NCI-H446 (cell line): ENCODE measurements at places on chromosomes 3 and 15.

- no peak for DNase-seq
Observed at GRCh38 chr15:91426412-91426811, 326.4 kb downstream of the SV2B start.

DNA sequence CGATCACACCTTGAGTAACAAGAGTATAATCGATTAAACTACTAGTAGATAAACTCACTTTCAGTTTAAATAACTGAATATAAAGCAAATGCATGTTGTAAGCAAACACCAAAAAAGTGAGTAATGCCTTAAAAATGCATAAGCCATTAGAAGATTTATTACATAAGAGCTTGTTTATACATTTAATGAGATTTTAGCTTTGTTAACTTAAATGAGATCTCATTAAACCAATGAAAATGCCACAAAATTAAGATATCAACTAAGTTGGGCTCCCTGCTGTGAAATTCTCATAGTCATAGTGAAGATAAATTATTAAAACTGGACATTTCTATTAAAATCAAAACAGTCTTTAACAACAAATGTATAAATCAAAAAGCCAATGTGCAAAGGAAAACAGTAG, 701.2 kb downstream of the NLGN1 start:
- DNase-seq: no peak

DNA sequence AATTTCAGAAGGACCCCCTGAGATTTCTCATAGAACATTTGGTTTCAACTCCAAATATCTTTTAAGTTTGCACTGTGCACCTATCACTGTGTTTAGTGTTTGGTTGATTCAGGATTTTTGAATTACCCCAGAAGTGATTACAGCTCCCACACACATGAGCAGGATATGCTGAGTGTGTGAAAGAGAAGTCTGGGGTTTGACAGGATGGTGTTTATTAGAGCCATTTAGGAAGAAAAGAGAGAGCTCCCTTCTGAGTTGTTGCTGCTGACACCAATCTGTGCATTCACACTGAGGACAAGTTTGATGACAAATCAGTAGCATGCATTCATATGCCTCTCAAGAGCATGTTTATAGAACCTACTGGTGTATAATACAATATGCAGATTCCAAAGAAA, 118.1 kb downstream of the RPL22L1 start:
- DNase-seq: no peak

- no peak for DNase-seq
Observed at GRCh38 chr3:178960181-178960580, 111.4 kb downstream of the ZMAT3 start.

DNA sequence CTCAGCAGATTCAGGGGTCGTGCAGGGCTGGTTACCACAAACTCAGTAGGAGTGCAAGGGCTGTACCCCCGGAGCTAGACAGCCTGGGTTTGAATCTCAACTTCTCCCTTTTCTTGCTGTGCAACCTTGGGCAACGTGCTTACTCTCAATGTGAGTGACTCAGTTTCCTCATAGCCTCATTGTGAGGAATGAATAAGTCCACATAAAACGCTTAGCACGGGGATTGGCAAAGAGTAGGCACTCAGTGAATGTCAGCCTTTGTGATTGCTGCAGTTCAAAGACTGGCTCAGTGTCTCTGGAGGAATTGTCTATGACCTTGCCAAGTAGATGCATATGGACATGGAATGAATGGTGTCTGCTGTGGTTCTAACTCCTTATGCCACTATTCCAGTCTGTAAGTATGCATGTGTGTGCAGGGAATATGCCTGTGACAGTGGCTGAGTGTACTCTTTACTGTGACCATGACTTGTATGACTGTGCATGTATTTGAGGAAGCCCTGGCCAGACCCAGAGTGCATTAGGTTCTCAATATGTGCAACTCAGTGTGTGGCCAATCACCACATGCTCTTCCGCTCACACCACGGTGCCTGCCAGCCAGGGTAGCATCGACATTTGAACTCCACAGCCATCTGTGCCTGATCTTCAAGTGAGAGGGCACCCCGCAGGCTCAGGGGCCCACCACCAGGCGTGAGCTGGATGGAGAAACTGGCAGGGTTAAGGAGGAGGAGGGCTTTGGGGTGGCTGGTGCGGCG, 900 bp upstream of the HYAL3 start:
- DNase-seq: no peak

- DNase-seq: peak; percentile 88
Observed at GRCh38 chr15:49645941-49646340, 25.1 kb downstream of the DTWD1 start.

DNA sequence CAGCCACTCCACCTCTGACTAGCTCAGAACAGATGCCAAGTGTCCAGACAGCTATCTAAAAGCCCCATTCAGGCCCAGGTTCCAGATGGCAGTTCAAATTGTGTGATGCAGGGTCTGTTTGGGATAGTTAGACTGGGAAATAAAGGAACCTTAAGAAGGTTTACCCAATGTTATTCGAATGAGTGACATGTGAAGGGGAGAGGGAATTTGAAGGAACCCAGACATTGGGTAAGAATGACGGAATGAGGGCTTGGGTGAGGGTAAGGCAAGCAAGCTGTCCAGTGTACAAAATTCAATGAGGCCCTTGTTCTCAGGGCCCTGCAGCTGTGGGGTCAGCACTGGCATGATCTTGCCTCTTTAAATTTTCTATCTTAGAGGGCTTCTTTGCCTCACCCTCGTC, 34.1 kb downstream of the ATP13A5 start:
- DNase-seq: no peak

DNA sequence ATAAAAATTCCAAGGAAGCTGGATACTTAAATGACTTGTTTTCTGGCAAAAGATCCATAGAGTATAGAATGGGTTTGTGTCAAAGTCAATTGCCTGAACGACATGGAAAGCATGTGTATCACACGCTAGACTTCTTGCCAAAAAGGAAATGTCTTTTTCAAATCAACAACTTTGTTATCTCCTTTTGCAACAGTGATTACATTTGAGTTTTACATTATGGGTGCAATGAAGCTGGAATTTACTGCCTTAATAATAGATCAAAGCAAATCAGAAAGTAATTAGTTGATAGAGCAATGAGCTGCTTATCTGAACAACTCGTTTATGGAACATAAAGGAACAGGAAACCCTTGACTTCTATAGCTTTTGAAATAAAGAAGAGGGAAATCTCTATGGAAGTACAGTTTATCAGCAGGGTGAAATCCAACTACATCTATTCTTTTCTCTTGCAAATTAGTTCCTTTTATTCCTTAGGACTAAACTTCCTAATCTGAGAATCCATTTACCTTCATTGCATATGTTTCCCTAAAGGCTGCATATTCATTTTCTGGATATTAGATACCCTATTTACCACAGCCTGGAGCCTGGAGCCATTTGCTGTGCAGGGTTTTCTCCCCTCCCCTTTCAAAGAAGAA, 415.1 kb upstream of the NECTIN3 start:
- no peak for DNase-seq

- no peak for DNase-seq
Observed at GRCh38 chr15:59434481-59434880, 3.5 kb upstream of the FAM81A start.

DNA sequence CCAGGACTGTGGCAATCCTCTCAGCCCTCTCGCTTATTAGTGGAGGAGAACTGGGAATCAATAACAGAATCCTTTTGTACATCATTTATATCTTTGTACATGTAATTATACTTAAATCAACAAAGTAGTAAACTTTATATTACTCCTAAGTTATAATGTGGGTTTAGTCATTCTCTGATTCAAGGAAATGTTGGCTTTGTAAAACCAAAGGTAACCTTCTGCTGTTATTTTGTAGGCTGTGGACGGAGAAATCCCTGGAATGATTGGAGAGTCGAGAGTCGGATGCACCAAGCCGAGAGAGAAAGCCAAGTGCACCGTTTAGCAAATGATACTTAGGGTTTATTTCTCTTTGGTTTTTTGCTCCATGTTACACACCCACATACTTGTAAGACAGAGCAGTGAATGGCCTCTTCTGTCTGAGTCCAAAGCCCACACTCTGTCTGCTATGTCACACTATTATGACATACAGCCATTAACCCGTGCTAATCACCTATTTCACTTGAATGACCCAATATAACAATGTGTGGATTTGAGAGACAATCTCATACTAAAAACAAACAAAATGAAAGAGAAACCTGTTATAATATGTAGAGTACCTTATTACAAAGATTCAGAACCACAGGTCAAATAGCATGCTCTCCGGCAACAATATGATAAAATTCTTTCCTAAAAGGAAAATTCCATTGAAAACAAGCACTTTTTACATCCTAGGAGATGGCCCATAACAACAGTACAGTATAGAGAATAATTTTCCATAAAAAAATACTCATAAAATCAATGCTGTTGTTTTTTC, 72.2 kb downstream of the MECOM start:
- DNase-seq: no peak

- peak; percentile 13 for DNase-seq
Observed at GRCh38 chr15:45399381-45400212, 21.3 kb upstream of the GATM start.

- no peak for DNase-seq
Observed at GRCh38 chr3:46566040-46566641, at the start of gene LRRC2. Gene LRRC2, minus strand, starts transcription at chr3:46566302. Its CDS starts 14,711 bp downstream, at chr3:46551591.

DNA sequence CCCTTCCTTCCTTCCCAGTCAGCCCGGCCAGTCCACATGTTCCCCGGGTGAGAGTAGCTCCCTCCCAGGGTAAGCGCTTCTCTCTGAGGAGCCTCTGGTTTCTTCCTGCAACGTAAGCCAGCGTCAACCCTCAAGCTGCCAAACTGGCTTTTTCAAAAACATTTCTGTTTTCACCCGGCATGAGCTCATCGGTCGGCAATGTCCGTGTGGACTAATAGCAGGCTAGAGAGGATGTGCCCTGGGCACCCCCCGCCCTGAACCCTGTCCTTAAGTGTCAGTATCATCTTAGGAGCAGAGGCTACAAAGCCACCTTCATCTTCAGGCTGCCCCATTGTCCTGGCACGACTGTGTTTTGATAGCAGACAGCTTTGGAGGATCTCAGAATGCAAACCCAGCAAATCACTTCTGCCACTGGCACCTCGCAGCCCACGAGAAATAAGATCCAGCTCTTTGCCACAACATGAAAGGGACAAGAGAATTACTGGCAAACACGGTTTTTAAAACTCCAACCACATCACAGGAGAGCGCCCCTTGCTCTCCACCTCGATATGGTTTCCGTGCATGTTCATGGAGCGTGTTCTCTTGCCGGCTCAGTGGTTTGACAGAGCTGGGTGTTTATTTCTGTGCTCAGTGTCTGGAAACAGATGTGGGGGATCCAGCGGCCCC, 9.9 kb downstream of the ALDH1A3 start:
- no peak for DNase-seq

DNA sequence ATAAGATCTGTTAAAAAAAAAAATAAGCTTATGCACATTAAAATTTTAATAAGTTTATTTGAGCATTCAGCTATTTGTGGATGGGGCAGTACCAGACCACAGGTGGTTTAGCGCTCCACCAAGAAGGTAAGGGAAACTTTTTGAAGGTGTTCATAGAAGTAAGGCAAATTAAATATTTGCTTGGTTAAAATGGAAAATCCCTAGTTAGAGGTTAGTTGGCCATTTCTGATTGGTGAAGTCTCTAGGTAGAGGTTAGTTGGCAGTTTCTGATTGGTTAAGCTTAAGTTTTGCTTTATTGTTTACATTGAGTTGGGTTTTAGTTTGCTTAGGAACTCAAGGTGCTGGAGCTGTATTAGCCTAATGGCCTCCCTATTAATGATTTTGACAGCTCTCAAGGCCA, 30.7 kb downstream of the SCN11A start:
- no peak for DNase-seq

DNA sequence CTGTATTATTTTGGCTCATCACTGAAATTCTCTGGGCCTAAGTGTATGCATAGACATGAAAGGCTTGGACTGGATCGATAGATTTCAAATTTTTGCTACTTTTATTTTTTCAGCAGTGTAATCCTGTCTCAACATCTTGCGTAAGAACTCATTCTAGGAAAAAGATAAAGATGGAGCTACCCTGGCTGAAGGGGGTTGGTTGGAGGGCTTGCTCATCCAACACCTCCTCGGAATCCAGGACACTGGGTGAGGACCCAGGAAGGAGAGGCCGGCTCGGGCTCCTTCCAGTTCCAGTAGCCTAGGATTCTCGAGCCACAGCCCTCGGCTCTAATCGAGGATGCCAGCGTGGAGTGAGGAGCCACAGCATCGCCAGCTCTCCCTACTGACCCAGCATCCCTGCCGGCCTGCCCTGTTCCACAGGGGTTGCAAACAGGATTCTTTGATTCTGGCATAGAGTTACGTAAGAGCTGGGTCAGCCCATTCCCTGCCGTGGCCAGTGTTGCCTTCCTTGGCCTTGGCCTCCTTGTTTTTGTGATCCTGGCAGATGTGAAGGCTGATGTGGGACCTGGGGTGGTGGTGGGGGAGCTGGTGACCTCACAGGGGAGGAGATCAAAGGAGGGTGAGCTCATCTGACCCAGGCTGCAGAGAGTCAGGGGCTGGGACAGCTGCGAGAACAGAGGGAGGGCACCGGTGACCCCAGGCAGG, 149.5 kb downstream of the ALDH1A2 start:
- no peak for DNase-seq

DNA sequence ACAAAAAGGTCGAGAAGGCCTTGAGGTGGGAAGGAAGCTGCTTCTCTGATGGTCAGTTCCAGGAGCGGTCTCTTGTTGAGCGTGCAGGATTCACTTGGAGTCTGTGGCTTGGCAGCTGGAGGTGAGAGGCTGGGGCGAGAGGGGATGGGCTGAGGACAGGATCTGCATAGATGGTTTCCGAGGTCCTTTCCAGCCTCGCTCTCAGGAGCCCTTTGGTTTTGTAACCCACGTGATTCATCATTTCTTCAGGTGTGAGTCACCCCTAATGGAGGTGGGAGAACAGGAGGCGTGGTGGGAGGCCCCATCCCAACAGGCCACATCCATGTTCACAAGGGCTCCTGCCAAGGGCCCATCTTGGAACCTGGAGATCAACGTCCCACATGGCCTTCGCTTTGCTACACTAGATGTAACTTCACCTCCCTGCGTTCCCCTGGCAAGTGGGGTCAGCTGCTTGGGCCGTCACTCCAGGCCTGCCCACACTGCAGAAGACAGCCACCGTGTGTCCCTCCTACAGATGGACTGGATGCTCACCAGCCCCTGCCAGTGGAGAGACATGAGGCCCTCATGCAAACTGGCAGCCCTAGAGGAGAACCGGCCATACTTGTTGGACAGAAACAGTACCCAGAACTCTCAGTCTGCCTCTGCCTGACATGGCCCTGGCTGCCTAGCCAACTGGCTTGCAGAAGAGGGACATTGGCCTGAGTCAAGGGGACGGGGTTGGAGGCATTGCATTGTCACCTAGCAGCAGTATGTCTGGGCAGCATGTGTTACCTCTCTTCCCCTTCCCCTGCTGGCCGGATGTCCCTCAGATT, 1.6 kb upstream of the PCSK6 start:
- no peak for DNase-seq

DNA sequence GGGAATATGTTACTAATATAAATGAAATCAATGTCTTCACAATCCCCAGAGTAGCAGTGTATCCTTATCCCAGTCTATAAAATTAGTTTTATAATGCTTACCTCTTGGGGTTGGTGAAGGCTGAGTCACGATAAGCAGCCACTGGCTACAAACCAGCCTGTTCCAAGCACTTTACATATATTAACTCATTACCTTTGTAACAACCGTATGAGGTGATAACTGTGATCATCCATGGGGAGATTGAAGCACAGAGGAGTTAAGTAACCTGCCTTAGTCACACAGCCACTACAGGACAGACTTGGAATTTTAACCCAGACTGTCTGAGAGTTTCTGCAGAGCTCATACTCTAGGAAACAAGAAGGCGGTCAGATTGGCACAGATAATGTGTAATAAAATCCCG, 43.3 kb upstream of the MITF start:
- no peak for DNase-seq
